Gastroesophageal sphincter (tissue), 4 donors: ENCODE measurements at places on chromosomes 7 and 10. TPM values are rescaled to one million over a fixed set of nuclear protein-coding genes. Genes with fewer than 3 reads are reported as not detected.
A peak's percentile ranks its signal among the peaks of the same experiment; 100 is the strongest.

ADCY1 gene
- total RNA-seq: 1.2 TPM

LLCFC1 gene
- not detected for total RNA-seq

OPN4 gene
- total RNA-seq: not detected

MGMT gene
- 29.8 TPM for total RNA-seq

TAC1 gene
- total RNA-seq: 3.0 TPM

DMBT1 gene
- total RNA-seq: 2.8 TPM

DNA sequence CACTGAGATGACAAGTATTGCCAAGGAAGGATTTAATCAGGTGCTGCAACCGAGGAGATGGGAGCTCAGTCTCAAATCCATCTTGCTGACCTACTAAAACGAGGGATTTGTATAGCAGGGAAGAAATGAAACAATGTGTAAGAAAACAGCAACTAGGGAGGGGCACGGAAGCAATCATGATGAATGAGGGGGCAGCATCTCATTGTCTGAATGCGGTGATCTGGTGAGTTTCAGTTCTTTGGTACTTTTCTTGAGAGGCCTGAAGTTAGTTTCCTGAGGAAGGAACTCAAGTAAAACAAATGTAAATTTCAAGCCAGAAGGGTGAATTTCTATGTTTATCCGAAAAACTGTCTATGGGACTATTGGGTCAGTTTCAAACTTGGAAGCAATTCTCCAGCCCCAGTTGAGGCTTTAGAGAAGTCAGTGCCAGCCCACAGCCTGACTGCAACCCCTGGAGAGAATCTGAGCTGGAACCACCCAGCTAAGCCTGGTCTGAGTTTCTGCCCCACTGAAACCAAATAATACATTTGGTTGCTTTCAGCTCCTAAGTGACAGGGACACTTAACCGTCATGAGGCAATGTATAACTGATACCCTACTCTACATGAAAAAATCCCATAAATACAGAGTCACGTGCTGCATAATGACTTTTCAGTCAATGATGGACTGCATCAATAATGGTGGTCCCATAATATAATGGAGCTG lies 45.8 kb upstream of the TNS3 start:
- ATAC-seq: no peak

DNA sequence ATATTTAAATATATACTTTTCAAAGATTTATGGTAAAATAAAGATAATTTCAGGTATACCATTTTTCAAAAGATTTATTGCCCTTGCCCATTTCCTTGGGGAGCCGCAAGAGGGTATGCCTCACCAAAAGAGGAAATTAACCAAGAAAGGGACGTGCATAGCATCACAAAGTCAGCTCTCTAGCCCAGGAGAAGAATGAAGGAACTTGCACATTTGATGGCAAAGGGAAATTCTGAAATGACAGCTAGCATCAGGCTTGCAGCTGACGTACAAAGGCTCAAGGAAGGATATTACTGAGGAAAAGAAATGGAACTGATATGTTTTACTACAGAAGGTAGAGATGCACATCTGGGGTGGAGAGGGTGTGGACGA lies 93.6 kb upstream of the RSU1 start:
- no peak for ATAC-seq

- no peak for ATAC-seq
These were observed 165.9 kb downstream of the ABCA13 start for GRCh38 chr7:48337012-48337621.

- ATAC-seq: no peak
These were observed 5.5 kb upstream of the H2AZ2 start for GRCh38 chr7:44853391-44853790.

GRCh38 chr7:24836084-24836483 lies 78.8 kb upstream of the GSDME start:
- ATAC-seq: no peak

- ATAC-seq: peak; percentile 31
These were observed 104.7 kb downstream of the SORBS1 start for GRCh38 chr10:95456516-95456915.

GRCh38 chr10:113476191-113476590 lies 76.7 kb upstream of the HABP2 start:
- no peak for ATAC-seq

DNA sequence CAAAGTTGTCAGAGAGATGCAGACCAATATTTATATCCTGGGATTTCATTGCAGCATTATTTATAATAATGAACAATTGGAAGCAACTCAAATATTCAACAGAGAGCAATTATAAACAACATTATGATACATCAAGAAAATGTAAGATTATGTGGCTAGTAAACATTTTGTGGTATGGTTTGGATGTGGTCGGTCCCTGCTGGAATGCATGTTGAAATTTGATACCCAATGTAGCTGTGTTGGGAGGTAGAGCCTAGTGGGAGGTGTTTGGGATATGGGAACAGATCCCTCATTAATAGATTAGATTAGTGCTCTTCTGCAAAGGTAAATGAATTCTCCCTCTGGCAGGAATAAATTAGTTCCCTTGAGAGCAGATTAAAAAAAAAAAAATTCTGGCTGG lies 350.9 kb downstream of the ANKRD30A start:
- ATAC-seq: no peak

DNA sequence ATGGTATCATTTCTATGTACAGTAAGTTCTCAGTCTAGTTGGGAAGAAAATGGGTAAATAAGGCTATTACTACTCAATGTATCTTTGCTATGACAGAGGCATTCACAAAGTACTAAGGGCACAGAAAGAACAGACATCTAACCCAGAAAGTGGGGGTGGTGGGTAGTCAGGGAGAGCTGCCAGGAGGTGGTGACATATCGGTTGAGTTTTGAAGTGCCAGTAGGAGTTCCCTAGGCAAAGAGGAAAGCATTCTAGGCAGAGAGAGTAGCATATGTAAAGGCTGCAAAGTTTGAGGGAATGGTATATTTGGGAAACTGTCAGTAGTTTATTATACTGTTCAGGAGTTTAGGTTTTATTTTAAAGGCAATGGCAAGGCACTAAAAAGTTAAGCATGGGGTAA lies 282.8 kb downstream of the PHTF2 start:
- ATAC-seq: no peak

DNA sequence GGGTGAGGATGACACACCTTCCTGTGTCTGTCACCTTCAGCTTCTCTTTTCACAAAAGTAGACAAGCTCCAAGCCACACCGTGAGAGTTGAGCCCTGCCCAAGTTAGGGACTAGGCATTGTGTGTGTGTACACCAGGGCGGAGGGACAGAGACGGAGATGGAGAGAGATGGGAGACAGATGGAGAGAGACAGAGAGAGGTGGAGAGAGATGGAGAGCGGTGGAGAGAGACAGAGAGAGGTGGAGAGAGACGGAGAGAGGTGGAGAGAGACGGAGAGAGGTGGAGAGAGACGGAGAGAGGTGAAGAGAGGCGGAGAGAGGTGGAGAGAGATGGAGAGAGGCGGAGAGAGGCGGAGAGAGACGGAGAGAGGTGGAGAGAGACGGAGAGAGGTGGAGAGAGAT lies 207.0 kb downstream of the DNAJB6 start:
- ATAC-seq: no peak

DNA sequence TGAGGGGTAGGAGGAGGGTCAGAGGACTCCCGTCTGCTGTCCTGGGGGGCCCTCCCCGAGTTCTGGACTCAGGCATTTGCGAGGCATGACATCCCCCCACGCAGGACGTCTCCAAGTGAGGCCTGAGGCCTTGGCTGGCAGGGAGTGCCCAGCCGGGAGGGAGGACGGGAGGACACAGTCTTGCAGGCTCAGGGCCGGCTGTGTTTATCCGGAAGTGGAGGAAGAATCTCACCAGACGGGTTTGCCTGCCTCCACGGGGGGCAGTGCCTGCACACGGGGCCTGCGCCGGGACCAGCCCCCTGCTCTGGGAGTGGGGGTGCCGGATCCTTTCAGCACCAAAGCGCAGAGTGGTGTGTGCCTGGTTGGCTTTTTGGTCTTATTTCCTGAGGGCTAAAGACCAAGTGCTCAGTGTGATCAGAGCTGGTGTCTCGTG lies 10.9 kb downstream of the PWWP2B start:
- peak; percentile 68 for ATAC-seq

GRCh38 chr10:47031901-47032465 lies 120.8 kb downstream of the PTPN20 start:
- ATAC-seq: peak; percentile 87

DNA sequence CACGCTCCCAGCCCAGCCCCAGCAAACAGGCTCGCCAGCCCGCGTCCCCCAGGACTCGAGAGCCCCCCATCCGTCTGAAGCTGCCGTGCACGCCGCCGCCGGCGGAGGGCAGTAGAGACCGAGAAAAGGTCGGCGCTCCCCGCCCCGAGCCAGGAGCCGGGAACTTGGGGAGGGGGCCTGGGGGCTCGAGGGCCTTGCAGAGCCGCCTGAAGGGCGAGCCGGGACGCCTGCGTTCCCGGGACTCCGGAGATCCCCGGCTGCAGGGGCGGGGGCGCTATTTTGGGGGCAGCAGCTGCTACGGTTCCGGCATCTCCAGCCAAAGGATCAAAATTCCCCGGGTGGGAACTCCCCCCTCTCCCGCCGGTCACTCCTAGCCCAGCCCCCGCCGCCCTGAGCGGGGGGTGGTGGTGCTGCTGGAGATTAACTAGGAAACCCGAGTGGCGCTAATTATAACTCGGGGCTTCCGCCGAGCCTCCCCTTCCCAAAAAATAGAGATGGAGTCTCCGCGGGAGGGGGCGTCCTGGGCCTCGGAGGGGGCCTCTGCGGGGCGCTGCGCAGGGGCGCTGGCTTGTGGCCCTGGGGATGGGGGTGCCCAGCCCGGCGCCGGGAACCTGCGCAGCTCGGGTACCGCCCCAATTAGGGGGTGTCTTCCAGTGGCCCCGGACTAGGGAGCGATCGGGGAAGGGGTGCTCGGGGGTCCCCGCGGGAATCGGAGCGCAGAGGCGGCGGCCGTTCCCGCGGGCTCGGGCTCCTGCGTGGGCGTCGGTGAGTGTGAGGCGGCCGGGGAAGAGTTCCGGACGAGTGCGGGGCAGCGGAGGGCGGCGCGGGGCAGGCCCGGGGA lies 608 bp downstream of the ACHE start:
- ATAC-seq: no peak
